GM19239 (cell line): ENCODE measurements at places on chromosomes 11 and 22.
A peak's percentile ranks its signal among the peaks of the same experiment; 100 is the strongest.

- DNase-seq = no peak
Observed at GRCh38 chr22:44404341-44405020, 91.7 kb upstream of the SHISAL1 start.

DNA sequence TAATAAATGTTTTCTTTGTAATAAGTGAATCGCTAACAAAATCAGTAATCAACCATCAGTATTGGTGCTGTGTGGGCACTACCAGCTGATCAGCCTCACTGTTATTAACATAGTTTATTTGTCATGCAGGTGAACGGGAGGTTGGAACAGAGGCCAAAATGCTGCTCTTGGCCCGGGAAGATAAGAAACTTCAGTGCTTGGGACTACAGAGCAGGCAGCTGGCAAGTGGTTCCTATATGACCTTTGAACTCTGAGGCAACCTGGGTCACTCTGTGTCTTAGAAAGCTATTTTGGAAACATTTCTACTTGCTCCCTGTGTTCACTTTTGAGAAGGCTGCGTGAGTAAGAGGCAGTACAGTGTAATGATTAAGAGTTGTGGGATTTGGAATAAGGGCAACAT is 36.5 kb upstream of the DNAJB13 start:
- no peak for DNase-seq

DNA sequence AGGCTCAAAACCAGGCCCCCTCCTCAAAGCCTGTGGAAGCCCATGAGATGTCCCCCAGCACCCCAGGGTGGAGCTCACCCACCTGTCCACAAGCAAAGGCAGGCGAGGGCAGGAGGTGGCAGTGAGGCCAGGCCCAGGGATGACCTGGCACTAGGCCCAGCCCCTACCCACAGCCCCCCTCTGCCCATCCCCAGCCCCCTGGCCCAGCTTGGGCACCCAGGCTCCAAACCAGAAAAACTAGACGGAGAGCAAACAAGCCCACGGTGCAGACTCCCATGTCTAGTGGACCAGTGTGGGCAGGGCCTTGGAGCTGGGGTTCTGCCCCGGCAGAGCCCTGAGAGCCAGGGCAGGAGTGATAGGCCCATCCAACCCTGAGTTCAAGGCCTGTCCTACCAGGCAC is 16.9 kb upstream of the TBX1 start:
- DNase-seq = no peak

- DNase-seq = no peak
Observed at GRCh38 chr11:87972133-87972532, 203.1 kb downstream of the RAB38 start.

- no peak for DNase-seq
Observed at GRCh38 chr11:94815705-94816344, 47.7 kb downstream of the AMOTL1 start.

DNA sequence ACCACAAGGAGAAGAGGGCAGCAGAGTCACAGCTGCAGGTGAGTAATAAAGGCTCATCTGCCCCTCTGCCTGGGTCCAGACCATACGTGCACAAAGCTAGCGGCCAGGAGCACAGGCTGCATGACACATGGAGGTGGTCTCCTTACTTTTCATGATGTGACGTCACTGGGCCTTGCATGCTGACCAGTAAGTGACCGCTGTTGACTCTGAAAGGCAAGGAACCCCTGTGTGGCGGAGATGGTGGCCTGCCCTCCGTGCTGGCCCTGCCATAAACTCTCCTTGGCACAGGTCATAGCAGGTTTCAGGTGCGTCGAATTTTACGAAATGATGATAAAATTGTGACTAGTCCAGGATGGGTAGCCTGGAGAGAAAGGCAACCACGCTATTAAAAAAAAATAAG is 7.6 kb upstream of the PARVG start:
- DNase-seq = no peak

DNA sequence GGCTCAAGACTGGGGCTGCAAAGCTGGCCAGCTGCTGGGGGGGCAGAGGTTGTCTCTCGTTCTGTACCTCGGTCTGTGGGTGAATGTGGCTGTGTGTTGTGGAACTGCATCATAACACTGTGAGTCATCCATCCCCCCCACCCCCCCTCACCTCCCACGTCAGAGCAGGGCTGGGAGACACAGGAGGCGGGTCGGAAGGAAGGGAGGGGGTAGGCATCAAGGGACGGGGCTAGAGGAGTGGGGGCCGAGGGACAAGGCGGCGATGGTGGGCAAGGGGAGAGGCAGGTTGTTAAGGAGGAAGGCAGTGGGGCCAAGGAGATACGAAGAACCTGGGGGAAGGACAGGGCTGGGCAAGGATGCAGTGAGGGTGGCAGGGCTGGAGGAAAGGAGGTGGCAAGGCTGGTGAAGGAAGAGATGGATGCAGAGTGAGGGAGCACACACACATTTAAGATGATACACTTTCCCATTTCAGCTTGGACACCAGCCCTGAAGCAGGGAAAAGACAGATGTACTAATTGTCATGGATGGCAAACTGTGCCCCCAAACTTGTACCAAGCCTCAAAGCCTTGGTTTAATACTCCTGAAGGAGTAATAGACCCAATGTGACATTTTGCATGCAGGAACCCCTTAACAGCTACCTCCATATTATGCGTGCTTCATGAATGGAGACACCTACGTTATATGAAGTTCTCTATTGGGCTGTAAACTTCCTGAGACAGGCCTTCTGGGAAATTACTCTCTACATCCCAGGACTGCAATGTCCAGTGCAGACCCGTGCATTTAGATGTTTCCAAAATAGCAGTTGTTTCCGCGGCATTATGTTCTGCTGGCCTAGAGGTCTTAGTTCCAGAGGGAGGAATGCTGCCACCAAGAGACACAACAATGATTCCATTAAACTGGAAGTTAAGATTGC is at the start of gene YPEL4:
Gene YPEL4 (minus strand): TSS at position 87 of the 913 bp plus-strand sequence. CDS start 2,805 bp downstream, outside the sequence.
- no peak for DNase-seq

DNA sequence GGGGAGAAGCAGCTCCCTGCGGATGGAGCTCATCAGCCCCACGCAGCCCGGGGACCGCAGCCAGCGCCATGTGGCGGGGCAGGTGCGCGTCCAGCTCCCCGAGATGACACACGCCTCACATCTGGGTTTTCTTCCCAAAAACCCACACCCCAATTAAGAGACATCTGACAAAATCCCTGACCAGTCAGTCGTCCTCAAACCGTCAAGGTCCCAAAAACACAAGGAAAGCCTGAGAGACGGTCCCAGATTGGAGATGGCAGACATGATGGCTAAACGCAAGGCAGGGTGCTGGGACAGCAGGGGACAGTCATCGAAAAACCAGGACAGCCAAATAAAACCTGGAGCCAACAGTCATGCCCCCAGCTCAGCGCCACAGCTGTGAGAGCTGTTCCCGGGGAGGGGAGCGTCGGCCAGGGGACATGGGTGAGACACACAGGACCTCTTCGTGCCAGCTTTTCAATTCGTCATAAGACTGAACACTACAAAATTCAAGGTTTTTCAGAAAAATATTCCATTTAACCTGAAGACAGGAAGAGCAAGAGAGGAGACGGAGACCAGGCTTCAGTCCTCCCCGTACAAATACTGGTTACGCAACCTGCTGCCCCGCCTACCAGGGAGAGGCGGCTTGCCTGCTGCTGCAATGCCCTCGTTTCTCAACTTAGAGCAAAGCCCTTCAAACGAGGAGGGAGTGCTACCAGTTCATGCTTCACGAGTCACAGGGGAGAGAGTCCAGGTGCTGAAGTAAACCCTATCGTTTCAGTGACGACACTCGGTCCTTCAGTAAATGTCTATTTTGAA is 10.5 kb downstream of the TOLLIP start:
- DNase-seq = no peak

- no peak for DNase-seq
Observed at GRCh38 chr22:43988116-43988820, 33.0 kb downstream of the SAMM50 start.

GRCh38 chr22:30244066-30244465 is 2.5 kb downstream of the LIF start:
- DNase-seq = no peak

DNA sequence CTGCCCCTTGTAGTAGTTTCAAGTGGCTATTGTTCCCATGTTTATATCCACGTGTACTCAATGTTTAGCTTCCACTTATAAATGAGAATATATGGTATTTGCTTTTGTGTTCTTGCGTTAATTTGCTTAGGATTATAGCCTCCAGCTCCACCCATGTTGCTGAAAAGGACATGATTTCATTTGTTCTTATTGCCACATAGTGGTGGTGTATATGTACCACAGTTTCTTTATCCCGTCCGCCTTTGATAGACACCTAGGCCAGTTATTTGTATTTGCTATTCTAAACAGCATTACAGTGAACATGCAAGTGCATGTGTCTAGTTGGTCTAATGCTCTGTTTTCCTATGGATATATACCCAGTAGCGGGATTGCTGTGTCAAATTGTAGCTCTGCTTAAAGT is 6.8 kb downstream of the OR51B2 start:
- no peak for DNase-seq

DNA sequence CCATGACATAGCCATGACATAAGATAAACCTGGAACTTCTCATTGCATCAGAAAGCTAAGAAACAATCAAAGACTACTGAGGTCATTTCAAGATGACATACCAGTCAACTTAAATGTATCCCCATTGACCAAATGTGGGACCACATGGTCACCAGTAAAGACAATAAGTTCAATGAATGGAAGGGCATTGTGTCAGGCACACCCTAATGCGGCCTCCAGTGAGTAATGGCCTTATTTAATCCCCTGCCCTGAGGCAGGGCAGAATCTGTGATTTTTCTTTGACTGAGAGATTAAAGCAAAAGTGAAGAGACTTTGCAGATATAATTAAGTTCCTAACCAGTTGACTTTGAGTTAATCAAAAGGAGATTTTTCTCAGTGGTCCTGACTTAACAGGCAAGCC is 17.3 kb upstream of the SYT8 start:
- DNase-seq = no peak

- no peak for DNase-seq
Observed at GRCh38 chr22:36101756-36102155, 58.8 kb downstream of the APOL3 start.

DNA sequence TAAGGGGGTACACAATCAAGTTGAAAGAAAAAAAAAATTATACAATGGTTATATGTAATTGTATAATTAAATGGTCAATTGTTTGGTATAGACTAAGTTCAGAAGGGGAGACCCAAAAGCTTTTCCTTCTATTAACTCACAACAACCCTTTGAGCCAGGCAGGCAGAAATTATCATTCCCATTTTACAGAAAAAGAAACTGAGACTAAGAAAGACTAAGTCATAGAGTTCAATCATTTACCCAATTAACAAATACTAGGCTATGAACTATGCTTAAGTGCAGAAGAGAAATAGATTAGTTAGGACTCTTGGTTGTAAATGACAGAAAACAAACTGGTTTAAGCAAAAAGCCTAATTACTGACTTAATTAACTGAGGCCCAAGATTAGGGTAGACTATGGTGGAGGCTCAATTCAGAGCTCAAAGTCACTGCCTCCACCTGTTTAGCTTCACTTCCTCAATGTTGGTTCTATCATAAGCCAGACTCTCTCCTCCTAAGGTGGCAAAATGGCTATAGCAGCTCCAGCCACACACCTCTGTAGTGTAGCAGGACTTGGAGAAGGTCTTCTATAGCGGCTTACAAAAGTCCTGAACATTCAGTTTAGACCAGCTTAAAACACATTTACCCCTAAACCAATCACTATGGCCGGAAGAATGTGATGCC is 34.2 kb downstream of the FAM168A start:
- no peak for DNase-seq

- DNase-seq = no peak
Observed at GRCh38 chr11:62457478-62457877, 38.6 kb downstream of the SCGB1A1 start.

DNA sequence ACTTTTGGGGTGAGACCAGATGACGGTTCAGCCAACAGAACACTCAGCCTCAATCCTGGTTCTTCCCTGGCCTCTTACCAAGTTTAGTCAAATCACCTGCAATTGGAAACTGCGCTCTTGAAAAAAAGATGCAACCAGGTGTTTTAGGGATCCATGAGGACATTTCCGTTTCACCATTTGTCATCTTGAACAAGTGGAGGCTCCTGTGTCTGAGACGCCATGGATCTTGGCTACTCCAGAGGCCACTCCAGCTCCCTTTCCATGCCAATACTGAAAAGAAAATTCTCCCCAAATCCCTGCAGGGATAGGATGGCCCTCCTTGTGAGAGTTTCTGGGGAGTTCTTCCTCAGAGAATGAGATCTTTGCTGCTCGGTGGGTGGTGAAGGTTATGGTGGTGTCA is 27.7 kb downstream of the LRRC74B start:
- no peak for DNase-seq

DNA sequence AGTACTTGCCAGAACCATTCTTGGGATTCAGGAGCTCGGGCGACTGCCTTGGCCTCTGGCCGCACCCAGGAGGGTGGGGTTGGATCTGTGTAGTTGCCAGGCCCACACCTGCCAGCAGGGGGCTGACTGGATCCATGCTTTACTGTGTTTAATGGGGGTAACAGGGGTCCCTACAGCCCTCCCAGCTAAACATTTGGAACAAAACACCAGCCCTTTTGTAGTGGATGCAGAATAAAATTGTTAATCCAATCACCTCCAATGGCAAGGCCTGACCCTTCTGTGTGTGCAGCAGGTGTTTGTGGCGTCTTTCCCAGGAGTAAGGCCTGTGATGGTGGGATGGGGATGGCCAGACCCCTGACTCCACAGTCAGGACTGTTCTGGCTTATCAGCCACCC is 22.5 kb downstream of the SUN2 start:
- no peak for DNase-seq

DNA sequence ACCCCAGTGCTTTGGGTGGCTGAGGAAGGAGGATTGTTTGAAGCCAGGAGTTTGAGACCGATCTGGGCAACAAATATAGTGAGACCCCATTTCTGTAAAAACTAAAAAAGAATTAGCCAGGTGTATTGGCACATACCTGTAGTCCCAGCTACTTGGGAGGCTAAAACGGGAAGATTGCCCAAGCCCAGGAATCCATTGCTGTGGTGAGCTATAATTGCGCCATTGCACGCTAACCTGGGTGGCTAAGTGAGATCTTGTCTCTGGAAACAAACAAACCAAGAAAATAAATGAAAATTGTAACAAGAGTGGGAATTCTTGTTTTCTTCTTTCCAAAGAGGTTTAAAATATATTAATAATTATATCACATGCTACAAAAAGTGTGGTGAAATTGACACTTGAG is 52.9 kb downstream of the DEPDC5 start:
- DNase-seq = no peak

- no peak for DNase-seq
Observed at GRCh38 chr22:21009638-21010425, 5.1 kb upstream of the P2RX6 start.

GRCh38 chr11:77195071-77195755 is 67.2 kb downstream of the MYO7A start:
- DNase-seq = no peak

- peak; percentile 26 for DNase-seq
Observed at GRCh38 chr11:108199446-108200321, 22.8 kb downstream of the NPAT start.

DNA sequence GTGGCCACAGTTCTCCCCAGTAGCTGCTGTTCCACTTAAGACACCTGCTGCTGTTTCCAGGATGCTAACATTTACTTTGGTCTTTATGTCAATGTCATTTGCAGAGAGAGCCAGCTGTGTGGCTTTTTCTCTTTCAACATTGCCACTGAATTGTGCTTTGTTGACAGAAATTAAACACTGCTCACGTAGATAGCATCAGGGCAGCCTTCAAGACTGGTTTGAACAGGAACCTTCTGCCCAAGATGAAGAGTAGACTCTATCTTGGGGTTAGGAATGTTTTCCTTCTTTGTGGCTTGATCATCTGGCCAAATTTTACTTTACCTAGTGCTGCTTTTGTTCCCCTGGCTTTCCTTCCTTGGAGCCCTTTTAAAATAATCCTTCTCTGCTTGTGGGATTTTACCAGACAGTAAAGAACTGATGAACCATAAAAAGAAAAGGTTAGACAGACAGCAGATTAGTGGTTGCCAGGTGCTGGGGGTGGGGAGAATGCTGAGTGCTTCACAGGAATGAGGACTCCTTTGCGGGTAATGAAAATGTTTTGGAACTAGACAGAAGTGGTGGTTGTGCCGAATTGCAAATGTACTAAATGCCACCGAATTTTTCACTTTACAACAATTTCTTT is 22.7 kb upstream of the XBP1 start:
- DNase-seq = no peak
